ENCODE measurements at places on chromosomes 4 and X.

DNA sequence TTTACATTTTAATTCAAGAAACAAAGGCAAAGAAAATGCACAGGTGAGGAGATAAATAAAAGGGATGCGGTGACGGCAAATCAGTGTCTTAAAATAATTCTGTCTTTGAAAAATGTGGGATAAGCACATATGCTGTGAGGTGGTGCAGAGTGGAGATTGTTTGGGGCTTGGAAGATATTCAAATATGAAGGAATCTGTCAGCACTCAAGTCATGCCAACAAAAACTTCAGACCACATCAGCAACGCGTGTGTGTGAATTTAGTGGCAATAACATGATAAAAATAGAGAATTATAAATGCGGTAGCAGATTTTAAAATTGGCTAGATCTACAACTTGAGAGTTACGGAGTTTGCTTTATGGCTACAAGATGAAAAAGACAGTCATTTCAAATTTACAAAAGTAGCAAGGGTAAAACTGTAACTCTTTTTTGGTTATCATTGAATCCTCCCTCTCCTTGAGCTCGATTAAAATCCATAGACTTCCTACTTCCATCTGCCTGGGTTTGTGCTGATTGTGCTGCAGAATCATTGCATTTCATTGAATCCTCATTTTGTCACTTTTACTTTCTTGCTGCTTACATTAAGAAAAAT is 71.5 kb upstream of the VCX2 start:
- no peak for DNase-seq

DNA sequence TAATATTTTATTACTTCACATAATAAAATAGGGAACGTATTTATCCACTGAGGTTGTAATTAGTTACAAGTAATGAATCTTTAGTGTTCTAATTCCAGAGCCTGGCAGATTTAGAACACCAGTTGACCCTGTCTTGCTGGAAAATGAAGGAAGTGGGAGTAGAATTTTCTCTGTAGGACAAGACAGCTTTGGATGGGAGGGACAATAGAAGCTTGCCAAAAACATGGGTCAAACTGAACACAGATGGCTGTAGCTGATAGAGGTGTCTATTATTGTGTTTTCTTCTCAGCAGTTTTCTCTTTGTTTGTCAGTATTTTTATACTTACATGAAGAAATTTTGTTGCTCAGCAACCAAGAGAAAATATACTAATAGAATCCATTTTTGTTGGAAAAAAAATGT is 20.2 kb downstream of the FAT4 start:
- DNase-seq, result no peak

- DNase-seq, result peak; percentile 17
Measured at GRCh38 chr4:80307183-80307735, 28.3 kb upstream of the CFAP299 start.

GRCh38 chr4:52643785-52644244 is 15.3 kb downstream of the USP46 start:
- DNase-seq, result no peak

DNA sequence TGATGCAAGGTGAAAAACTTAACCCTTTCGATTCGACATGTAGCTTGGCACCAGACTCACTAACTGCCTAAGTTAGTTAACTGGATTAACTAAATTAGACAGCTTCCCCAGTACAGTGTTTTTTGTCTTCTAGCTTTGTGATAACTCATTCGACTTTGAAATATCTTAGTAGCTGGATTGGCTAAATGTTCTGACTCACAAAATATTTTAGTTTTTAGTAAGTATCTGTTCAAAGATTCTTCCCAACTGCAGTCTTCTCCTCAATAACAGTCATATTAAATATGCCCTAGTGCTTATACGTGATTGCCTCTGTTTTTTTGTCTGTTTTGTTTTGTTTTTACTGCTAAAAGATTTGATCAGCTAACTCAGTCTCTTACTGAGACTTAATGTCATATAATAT is 102.9 kb downstream of the KCNIP4 start:
- no peak for DNase-seq

DNA sequence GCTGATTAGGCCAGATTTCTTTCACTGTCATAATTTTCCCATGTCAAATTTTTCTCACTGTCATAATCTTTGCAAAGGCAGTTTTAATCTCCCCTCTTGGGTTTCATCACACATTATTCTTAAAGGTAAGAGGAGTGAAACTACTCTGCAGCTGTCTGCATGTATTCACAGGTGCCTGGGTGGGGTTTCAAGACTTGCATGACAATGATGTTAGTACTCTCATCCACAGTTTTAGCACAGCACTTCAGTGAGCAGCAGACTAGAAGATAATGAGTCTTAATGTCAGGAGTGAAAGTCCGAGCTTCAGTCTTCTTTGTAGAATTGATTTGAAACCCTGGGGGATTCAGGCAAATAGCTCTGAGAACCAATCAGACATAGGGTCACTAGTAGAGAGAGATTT is 182.5 kb upstream of the GALNT7 start:
- no peak for DNase-seq

DNA sequence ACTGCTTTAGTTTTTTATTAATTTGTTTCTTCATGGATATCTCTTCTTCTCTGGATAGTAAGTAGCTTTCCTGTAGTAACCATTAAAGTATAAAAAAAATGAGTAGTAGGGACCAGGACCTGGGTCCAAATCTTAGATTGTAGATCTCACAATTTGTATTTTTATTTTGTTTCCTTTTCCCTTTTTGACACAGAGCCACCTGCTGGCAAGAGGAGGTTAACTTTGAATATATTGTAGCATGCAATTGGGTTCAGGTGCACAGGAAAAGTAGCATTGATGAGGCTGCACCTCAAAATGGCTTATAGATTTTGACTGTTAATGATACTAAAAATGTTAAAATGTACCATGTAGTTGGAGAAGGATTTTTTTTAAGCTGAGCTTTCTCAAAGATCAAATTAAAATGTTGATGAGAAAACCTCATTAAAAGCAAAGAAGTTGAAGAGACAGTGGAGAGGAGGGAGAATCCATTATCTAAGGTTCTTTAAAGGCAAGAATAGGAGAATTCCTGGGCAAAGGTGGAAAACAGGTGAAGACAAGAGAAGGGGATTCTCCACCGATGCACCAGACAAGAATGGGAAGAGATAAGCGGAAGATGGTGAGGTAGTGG is 48.3 kb upstream of the HPGDS start:
- peak; percentile 33 for DNase-seq

GRCh38 chr4:42633605-42634388 is 23.1 kb downstream of the ATP8A1 start:
- DNase-seq, result no peak

GRCh38 chr4:116020141-116020722 is 906.8 kb upstream of the NDST4 start:
- no peak for DNase-seq

DNA sequence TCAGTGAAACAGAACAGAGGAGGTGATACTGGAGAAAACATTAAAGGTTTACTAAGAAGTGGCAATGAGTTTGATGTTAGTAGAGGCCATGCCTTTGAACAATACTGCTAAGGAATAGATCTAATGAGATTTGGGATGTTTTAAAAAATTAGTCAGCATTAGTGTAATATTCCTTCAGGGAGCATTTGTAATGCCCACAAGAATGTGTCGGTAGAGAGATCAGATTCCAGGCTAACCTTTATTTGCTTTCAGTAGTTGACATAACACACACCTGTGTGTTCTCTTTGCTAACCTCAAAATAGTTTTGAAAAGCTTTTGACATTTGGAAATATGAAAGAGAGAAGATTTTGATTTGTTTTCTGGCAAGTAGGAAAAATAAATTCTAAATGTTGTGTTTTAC is 328.8 kb downstream of the BMPR1B start:
- no peak for DNase-seq

GRCh38 chrX:9539605-9540387 is 74.9 kb downstream of the TBL1X start:
- DNase-seq, result no peak

GRCh38 chrX:77514177-77514576 is 67.0 kb downstream of the FGF16 start:
- no peak for DNase-seq

DNA sequence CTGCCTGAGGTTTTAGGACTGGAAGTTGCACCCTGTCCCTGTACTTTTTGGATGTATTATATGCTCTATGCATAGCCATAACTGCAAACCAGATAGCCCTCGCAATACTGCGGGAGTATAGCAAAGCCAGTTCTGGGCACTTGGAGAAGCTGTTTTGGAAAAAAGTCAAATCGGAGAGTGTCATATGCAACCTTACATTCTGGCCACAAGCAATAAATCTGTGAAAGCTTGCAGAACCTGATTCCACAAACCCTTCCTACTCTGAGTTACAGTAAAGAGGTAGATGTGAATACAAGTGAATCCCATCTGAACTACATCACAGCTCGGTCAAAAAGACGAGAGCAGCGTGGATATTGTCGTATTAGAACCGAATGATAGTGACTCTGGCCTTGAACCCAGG is 10.3 kb downstream of the HELT start:
- no peak for DNase-seq

DNA sequence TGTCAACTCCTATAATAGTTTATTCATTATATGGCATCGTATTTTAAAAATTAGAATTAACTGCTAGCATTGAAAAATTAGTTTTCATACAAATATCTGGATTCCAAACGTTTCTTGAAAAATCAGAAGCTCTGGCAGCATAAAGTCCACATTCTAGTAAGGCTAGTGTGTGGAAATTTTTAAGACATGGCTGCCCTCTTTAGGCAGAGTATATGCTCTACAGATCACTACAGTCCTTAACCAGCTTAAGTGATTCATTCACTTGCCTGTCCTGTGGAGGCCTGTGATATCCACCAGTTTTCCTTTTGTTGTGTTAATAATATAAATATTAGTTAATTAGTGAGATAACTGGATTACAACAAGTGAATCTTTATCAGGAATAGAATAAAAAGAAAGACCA is 287.2 kb downstream of the OPHN1 start:
- DNase-seq, result peak; percentile 7

GRCh38 chr4:113657586-113658233 is 103.8 kb downstream of the CAMK2D start:
- no peak for DNase-seq

GRCh38 chr4:185246453-185246852 is 37.1 kb downstream of the SNX25 start:
- DNase-seq, result no peak

DNA sequence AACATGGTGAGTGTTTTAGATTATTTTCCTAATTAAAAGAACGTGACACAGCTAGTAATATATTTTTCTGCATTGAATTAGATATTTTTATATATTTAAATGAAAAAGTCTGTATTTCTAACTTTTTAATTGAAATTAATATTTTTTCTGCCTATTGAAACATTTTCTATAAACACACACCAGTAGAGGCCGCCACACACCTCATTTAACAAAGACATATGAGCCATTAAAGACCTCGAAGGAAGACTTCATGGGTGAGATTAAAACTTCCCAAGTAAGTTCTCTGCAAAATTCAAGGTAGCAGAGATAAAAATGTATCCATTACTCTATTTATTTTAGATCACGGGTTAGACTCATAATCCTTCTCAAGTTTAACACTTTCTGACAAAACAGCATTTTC is 8.3 kb downstream of the SLITRK2 start:
- no peak for DNase-seq

- no peak for DNase-seq
Measured at GRCh38 chrX:134371133-134371532, 88.8 kb upstream of the HPRT1 start.

DNA sequence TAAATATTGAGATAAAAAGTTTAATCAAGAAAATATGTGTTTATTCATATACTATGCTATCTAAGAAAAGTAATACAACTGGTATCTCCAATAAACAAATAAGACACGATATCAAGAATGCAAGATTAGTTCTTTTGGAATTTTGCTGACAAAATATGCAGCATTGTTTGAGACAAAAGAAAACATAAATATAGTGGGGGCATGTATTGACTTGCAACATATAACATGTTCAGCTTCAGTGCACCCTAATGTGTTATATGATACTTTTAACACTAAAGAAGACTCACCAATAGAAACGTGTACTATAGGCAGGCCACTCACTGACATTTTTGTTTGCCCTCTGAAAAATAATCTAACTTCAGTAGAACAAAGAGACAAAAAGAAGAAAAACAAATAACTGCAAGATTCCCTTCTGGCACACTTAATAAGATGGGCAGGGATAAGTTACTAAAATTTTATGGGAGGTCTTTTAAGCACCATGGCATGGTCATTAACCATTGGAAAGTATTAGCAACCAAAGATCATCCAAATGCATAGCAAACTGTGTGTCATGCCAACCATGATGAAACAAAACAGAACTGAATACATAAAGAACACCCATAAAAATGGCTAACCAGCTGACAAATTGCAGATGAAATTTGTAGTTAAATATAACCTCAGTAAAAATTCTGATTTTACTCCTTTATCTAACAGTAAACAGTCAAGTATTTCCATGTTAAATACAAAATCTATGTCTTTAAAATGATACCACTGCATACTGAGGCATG is 447.9 kb upstream of the FAM241A start:
- no peak for DNase-seq

DNA sequence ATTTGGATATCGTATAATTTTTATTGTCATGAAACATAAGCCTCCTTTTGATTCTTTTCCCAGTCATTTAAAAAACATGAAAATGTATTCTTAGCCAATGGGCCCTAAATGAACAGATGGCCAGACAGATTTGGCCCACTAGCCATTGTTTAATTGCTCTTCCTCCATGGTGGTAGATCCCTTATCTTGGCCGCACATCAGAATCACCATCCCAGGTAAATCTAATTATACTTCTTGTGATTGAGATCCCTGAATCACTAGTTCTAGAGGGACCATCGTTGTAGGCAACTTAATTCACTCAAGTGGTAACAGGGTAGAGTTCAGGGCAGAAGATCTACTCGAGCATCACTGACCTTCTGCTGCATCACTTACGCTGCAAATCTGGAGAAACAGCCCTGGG is 24.1 kb upstream of the VCX3A start:
- DNase-seq, result no peak

GRCh38 chrX:145856181-145856580 is 38.6 kb downstream of the SLITRK2 start:
- no peak for DNase-seq

DNA sequence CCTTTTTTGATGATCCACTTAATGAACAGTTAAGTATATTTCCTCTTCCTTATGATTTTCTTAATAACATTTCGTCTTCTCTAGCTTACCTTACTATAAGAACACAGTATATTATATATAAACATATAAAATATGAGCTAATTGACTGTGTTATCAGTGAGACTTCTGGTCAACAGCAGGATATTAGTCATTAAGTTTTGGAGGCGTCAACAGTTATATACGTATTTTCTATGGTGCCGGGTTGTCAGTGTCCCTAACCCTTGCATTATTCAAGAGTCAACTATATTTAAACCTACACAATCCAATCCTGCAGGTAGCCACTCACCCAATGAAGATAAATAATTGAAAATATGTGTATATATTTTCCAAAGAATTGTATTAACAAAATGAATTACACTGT is 88.0 kb downstream of the NR3C2 start:
- no peak for DNase-seq
